ENCODE measurements at places on chromosomes 3 and 15.
A peak's percentile ranks its signal among the peaks of the same experiment; 100 is the strongest.

GRCh38 chr3:83628471-83628870, 1330.3 kb upstream of the CADM2 start:
- no peak for DNase-seq

DNA sequence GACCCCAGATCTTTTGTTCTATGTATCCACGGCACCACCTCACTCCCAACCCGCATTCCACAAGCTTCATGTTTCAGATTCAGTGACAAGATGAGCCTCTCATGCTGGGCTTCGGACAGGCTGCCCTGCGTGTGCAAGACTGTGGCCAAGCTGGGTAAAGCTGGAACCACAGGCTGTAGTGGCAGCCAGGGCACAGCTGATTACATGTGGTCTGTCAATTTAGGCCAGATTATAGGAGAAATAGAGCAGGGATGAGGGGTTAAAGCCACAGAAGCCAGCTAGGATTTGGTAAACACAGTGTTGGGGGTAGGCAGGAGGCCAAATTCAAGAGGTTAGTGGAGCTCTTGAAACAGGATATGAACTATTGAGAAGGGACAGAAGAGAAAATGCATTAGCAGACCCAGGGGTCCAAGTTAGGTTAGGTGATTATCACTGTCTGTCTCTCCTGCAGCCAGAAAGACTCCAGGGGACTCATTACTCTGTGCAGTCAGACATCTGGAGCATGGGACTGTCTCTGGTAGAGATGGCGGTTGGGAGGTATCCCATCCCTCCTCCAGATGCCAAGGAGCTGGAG, 12.9 kb downstream of the SNAPC5 start:
- no peak for DNase-seq

- DNase-seq: no peak
These were observed 59.3 kb upstream of the ABHD10 start for GRCh38 chr3:111919370-111920065.

GRCh38 chr15:72727154-72727553, 41.1 kb downstream of the BBS4 start:
- no peak for DNase-seq

GRCh38 chr15:98909968-98910885, 97.4 kb downstream of the PGPEP1L start:
- DNase-seq: no peak

DNA sequence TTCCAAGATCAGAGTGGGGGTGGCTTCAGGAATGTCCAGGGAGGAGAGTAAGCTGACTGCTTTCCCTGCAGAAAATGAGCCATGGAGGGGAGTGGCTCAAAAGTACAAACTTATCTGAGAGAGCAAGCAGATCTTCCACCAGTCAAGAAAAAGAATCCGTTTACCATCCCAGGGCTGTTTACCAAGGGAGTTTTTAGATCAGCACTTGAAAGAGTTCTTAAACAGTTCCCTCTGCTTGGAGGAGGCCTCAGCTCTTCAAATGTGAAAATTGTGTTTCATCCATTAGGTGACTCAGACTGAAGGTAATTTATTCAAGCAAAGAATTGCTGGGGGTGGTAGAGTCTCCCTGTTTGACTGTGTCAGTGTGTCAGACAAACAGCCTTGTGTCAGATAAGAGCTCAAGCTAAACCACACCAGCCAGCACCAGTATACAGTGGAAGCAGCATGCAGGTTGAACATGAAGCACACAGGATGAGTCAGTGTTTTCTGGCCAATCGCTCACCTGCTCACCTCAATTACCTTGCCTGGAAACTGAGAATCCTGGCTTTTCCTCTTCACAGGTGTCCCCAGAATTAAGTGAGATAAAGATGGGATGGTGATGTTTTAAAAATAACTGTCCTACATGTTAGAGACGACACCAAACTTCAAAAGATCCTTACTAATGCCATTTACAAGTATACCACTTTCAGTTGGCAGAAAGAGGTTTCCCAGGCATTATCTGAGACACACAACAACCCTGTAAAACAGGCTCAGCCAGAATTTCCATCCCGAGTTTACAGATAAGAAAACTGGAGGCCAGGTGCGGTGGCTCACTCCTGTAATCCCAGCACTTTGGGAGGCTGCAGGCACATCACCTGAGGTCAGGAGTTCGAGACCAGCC, 21.7 kb downstream of the SH3BP5 start:
- DNase-seq: peak; percentile 17

GRCh38 chr3:37540786-37541185, 320.9 kb upstream of the CTDSPL start:
- no peak for DNase-seq

- DNase-seq: no peak
These were observed 70.7 kb downstream of the RPN1 start for GRCh38 chr3:128579927-128580326.

GRCh38 chr3:171661484-171661883, 148.8 kb downstream of the PLD1 start:
- no peak for DNase-seq

- no peak for DNase-seq
These were observed 94.4 kb downstream of the TMCO5A start for GRCh38 chr15:38028869-38029268.

- no peak for DNase-seq
These were observed 141.8 kb downstream of the EEFSEC start for GRCh38 chr3:128294999-128295468.

DNA sequence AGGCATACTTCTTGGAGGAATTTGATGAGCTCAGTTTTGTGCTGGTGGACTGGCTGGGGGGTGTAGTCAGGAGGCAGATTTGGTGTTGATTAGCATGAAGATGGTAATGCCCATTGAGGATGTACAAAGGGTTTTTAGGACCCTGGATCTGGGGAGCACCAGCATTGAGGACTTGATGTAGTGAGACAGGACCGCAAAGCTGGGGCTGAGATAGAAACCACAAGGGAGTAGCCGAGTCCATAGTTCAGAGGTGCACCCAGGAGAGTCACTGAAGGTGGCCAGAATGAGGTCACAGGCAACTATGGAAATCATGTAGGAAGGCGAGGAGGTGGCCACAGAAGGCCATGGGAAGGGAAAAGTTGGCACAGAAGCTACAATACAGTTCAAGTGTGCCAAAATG, 2.7 kb upstream of the CDC25A start:
- no peak for DNase-seq

DNA sequence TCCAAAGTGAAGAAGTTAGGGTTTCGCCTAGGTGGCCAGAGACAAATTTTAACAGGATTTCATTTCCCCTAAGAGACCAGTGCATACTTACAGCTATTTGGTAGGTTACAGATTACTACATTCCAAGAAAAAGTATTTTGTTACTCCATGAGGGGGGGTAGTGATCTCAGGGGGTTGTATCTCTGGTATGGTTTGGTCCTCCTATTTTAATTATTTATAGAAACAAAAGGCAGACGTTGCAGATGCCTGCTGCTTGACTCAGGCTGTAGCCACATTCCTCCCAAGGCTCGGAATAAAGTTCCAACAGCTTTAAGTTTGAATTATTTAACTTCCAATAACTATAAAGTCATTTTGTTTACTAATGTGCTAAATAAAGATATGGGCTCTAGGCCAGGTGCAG, 1.3 kb upstream of the TRIM59 start:
- DNase-seq: no peak

DNA sequence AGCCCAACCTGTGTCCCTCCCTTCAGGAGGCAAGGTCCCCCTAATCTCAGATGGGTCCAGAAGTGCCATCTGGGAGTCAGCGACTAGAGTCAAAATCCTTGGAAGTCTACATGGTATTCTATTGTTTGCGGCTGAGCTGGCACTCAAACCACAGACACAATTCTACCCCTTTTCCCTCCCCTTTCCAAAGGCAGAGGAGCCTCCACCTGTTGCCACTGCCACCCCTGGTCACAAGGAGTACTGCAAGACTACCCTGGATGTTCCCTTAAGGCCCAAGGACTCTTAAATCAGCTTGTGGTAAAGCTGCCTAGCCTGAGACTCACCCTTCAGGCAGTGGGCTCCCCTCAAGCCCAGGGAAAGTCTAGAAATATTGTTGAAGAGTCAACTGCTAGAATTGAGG, 4.3 kb upstream of the OR5H6 start:
- no peak for DNase-seq

DNA sequence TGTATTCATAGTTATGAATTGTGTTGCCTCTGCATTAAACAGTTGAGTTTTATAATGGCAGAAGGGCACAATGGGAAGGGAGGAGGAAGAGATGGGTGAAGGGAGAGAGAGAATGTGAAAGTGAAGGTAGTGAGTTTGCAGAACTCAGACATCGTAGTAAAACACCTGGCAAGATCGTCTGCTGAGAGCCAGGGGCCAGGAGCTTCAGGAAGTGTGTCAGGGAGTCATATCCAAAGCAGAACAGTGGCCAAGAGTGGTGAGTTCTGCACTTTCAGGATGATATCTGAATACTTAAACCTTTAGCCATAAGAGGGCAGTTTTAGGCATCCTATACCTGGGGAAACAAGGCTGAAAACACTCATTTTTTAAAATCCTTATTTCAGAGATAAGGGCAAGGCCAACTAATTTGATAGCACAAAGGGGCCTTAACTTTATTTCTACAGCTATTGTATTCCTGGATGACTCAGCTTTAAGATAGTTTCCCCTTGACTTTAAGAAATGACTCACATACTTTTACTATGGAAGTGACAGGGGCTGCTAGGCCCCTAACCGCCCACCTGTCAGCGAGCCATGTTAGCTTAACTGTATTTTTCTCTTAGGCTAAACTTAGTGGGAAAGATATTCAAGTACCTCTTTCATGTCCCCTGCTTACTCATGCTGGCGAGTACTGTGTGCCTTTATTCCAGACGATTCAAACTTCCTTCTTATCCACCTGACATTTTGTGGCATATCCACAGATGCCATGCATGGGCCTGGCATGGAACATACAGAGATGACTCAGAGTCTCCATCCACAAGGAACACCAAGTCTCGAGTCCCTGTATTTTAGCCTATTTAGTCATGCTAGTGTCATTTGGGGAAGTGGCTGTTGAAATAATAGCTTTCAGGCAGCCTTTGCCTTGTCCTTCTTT, 53.9 kb downstream of the RLBP1 start:
- no peak for DNase-seq

GRCh38 chr3:52277071-52277964, 1.1 kb downstream of the WDR82 start:
- peak; percentile 29 for DNase-seq

DNA sequence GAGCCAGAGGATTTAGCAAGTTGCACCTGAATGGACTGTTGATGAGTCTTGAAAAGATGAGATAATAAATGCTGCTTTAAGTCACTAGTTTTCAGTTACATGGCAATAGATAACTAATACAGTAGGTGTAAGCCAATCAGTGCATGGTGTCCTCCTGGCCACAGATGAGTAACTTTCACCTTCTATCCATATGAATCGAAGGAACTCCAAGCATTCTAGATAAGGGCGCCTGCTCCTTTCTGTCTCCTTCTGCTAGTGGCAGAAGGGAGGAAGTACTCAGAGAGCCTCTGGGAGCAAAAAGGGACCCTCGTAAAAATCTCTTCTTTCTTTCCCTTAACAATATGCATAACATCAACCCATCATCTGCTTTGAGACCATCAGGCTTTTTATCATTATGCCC, 37.3 kb downstream of the TM6SF1 start:
- no peak for DNase-seq

DNA sequence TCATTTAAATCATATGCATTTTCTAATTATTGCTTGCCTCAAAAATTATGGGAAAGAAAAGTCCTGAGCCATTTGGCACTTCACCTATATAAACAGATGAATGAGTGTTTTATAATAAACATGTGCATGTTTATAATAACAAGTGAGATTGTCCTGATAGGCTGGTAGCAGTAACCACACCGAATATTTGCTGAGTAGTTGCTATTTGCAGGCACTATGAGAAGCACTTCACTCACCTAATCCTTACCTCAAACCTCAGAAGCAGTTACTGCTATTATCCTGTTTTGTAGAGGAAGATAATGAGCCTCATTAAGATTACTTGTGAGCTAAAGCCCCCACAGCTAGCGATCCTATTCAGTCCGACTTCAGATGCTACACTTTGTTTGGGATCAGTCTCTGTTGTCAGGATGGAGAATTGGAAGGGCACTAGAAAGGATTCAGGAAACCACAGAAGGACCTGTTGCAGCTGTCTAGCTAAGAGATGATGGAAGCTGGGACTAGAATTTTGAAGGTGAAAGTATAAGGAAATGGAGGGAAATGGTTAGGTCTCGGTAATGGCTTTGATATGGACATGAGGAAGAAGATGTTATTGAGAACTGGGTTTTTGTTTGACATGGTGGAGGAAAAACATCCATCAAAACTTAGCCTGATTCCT, 28.4 kb upstream of the MAGI1 start:
- no peak for DNase-seq

DNA sequence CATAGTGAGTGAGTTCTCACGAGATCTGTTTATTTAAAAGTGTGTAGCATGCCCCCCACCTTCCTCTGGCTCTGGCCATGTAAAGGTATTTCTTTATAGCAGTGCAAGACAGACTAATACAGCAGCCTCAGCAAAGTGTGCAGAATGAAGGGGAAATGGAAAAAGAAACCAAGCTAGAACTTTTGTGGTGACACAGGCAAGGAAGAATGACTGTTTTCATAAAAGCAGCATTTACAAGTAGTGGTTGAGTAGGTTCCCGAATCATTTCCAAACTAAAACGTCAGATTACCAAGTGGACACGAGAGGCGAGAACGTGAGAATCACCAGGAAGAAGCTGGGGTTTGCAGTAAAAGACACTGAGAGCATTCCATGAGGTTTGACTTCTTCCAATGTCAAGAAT, 100.2 kb upstream of the AKAP13 start:
- DNase-seq: no peak

DNA sequence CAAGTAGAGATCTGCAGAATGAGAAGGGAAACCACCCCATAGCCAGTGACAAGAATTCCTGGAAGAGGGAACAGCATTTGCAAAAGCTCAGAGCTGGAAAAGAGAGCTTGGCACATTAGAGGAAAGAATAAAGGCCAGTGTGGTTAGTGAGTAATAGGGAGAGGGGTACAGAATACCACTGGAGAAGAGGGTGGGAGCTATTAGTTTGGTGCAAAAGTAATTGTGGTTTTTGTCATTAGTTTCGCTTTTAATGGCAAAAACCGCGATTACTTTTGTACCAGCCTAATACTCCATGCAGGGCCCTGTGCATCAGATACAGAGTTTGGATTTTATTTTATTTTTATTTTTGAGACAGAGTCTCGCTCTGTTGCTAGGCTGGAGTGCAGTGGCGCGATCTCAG, 9.8 kb downstream of the SLC24A1 start:
- DNase-seq: no peak

GRCh38 chr15:60116456-60117089, 112.5 kb downstream of the FOXB1 start:
- DNase-seq: no peak

- DNase-seq: no peak
These were observed 42.4 kb upstream of the PPIB start for GRCh38 chr15:64205202-64205601.

Measured in NCI-H2107 (cell line).